ENCODE measurements at places on chromosomes 6 and 20.

DNA sequence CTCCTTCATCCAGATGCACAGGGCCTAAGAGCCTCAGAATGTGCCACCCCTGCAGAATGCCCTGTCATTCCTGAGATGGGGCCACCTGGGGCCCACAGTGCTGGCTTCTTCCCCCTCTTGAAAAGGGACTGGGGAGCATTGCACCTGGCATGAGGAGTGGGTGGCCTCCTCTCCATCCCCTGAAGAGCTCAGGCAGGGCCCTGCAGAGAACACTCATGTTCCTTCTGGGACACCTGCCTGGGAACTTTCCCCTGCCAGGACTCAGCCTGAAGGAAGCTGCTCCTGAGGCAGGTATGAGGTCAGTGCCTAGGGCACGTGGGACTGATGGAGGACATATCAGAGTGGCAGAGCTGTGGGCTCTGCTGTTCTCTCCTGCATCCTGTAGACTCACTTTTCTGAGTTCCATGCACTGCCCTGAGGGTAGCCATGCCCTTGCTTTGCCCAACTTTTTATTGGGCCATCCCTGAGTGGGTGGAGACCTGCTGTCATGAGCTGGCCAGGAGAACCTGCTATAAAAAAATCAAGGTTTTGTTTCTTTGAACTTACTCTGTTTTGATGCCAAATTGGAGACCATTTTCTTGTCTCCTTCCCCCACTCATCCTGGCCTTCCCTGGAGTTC is 19.5 kb downstream of the CCDC167 start:
- no peak for DNase-seq

DNA sequence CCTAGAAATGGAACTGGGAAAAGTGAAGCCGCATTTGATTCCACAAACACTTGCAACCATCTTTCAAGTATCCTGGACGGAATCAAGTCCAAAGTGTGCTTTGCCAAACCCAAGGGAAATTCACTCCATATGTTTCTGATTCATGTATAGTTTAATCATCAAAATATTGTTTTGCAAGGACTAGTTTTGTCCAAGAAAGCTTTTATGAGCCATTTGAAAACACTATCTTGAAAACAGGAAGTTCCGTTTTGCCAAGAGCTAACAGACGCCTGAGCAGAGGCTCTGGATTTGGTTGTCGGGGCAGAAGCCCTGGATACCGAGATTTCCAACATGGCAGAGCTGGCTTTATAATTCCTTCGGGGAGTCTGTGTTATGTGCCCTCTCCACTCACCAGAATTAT is 251.1 kb downstream of the PHACTR1 start:
- DNase-seq = no peak

GRCh38 chr6:113511100-113511499 is 346.0 kb upstream of the MARCKS start:
- DNase-seq = no peak

DNA sequence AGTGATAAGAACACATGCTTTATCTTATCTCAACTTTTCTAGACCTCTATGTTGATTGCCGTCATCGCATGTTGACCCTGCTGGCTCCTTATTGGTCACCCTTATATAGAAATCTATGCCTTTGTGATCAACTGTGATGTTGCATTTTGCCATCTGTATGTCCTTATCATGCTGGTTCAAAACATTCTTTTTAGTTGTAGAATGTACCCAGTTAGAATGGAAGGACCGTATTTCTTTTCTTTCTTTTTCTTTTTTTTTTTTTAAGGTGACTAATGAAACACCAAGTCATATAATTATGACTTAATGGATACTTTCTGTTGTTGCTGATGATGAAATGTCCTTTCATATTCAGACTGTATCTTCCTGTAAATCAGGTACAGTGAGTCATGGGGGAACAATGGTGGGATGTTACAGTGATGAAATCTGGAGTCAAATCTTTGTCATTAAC is 145.9 kb upstream of the CITED2 start:
- DNase-seq = no peak

DNA sequence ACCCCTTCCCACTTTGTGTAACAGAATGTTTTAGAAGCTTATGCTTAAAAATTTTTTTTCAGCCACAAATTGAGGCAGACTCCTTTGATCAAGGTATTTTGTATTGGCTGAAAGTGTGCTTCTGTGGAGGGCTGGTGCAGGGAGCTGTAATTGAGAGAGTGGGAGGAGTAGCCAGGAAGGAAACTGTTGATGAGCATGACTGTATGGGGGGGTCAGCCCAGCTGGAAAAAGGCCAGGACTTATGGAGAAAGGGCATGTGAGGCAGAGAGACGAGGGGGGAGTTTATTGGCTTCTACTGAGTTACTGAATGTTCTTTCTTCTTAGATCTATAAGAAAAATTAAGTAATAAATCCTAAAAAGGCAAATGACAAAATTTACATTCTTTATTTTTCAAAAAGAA is 13.4 kb downstream of the RFPL4B start:
- no peak for DNase-seq

- DNase-seq = no peak
Observed at GRCh38 chr6:89970609-89971337, 76.5 kb downstream of the GJA10 start.

DNA sequence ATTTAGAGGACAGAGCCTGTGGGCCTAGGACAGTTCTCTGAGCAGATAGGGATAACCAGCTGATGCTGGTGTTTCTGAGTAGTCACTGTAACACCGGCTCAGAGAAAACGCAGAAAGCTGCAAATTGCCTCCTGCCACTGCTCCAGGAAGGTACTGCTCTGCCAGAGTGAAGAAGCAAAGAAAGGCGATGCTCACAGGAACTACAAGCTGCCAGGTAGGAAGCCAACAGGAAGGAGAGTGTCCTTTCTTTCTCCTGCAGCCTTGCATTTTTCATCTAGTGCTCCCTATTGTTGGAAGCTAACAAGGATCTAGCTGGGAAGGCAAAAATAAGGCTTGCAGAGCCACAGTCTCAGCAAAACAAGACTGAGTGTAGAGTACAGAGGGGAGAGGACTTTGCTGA is 70.7 kb upstream of the RAB32 start:
- no peak for DNase-seq

GRCh38 chr6:15255481-15255880 is 9.6 kb downstream of the JARID2 start:
- DNase-seq = no peak

- peak; percentile 65 for DNase-seq
Observed at GRCh38 chr6:136550330-136551071, at the start of gene MAP7. Gene MAP7 (minus strand): TSS chr6:136550422. CDS start chr6:136550408, 14 bp downstream.

- DNase-seq = no peak
Observed at GRCh38 chr6:166489301-166490155, 97.0 kb downstream of the RAMACL start.

DNA sequence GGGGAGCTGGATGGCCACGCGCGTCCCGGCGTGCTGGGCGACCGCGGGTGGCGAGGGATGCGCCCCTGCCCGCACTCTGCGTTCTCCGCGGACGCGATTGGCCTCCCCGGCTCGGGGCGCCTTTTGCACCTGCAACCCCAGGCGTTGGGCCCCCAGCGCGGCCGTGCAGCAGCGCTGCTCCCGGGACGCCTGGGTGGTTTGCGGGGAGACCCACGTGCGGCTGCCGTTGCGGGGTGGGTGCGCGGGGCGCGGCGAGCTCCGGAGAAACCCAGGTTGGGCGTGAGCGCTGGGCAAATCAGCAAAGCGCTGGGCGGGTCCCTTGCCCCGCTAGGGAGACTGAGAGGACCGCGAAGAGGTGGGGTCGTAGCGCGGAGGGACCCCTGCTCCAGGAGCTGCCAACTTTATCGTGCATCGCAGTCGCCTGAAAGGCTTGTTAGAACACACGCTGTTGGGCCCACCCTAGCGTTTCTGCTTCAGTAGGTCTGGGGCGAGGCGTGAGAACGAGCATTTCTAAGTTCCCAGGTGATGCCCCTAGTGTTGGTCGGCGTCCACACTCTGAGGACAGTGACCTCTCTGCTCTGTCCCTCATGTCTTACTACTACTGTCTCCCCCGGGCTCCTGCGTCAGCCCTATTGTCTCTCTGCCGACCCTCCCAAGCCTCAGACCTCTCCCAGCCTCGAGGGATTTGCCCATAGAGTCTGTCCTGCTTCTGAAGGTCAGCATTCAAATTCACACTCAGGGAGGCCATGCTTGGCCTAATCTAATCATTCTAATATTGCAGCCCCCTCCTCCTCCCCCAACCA is 538 bp upstream of the ZFP64 start:
- peak; percentile 35 for DNase-seq

DNA sequence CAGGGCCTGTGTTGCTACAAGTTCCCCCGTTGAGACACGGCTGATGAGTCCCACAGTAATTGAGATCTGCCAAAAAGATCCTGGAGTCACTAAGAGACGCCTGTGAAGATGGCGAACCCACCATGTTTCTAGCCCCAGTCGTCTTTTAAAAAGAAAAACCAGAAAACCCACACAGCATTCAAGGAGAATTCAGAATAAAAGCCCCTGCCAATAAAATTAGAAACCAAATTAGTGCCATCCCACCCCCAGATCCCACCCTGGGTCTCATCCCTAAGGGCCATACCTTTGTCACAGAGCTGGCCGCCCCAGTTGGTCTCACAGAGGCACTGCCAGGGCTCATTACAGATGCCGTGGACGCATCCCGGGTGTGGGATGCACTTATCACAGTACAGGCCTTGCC is 21.6 kb downstream of the JAG1 start:
- DNase-seq = no peak

GRCh38 chr20:49171909-49172308 is 16.2 kb downstream of the STAU1 start:
- no peak for DNase-seq

- DNase-seq = no peak
Observed at GRCh38 chr6:537114-537513, 119.8 kb downstream of the HUS1B start.

- DNase-seq = no peak
Observed at GRCh38 chr20:37299718-37300528, 10.5 kb downstream of the MANBAL start.

DNA sequence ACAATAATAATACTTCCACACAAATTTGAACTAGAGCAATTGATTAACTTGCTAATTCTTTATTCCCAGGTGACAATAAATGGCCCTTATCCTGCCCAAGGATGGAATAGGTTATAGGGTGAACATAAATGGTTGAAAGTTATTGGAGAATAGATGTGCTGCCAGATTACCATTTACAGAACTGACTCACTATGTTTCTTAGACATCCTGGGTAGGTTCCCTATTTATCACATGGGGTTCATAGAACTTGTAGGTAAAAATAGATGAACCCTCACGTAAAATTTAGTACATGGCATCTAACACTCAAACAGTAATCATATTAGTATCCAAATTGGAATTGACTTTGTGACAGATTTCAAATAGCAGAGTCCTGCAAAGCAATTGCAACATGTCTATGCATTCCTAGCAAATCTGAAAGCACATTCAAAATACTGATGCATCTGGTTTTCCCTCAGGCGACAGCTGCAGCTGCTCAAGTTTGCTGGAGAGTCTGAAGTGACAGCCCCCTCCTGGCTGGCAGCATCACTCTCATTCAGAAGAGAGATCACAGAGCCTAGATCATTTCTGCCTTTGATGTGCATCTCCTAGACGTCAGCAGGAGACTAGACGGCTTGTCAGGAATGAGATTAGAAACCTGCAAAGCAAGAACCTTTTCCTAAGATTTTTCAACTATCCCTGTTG is 80.2 kb upstream of the RNF217 start:
- DNase-seq = no peak

DNA sequence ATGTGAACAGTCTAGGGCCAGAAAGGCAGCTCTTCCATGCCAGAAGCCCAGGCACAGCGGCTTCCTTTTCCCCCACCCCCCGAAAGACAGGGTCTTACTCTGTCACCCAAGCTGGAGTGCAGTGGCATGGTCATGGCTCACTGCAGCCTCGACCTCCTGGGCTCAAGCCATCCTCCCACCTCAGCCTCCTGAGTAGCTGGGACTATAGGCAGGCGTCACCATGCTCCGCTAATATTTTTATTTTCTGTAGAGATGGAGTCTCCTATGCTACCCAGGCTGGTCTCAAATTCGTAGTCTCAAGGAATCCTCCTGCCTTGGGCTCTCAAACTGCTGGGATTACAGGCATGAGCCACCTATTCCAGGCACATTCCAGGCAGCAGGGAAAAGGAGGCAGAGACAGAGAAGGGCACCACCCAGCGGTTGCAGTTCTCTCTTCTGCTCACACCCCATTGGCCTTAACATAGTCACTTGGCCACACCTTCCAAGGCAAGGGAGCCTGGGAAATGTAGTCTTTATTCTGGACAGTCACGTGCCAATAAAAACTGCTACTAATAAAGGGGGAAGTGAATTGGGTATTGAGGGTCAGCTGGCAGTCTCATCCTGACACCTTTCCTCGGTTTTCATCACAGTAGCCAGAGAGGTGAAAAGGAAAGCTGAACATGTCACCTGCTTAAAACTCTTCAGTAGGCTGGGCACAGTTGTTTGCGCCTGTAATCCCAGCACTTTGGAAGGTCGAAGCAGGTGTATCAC is 205.9 kb downstream of the ZMYND8 start:
- DNase-seq = peak; percentile 1

GRCh38 chr6:31580807-31581433 is 1.3 kb downstream of the LTB start:
- DNase-seq = peak; percentile 77

DNA sequence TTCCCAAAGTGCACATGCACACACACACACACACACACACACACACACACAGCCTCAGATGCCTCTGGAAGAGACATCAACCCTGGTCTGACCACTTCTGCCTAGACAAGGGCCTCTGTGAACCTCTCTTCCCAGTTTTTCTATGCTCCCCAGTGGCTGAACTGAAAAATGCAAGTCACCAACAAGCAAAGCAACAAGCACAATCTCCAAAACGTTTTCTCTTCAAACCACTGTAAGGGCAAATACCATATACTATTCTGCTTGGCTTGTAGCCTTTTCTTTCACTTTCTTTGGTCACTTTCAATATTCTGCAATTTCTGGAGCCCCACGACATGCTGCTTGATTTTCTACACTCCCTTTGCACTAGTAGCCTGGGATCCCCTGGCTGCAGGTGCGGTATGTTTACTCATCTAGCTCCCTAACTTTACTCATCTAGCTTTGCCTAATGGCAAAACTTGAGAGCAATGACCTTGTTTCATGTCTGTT is 121.4 kb upstream of the DST start:
- DNase-seq = no peak

DNA sequence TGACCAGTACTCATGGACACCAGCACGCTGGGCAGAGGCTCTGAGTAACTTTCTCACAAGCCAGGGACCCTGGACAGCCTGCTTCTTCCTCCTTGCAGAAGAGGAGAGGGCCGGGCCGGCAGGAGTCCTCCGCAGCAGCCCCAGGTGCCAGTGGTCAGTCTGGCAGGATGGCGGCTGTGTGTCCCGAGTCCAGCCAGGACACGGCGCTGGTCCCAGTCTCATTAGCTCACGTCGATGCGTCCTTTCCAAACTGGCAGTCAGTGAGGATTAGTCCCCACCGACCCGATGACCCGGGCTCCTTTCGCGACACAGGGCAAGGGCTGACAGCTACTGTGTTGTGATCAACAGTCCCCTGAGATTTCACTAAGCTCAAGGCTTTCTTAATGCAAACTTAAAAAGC is 267.0 kb downstream of the TAF4 start:
- DNase-seq = no peak

DNA sequence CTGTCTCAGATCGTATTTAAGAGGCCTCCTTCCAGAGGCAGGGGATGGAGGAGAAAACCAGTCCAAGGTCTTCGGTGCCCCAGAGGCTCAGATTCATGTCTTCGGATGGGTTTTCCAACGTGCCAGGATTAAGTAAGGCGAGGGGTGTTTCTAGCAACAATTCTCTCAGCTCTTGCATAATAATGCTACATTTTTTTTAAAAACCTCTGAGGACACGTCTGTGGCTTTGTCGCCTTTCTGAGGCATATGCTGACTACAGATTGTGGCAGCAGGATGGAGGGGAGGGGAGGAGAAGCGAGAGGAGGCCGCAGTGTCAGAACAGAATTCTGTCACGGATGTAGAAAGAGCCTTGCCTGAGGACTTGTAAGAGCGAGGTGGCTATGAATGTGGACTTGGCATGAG is 17.7 kb upstream of the CCDC167 start:
- peak; percentile 72 for DNase-seq

GRCh38 chr6:18028332-18028731 is 40.9 kb upstream of the KIF13A start:
- DNase-seq = no peak

Data from T-helper 1 cell (primary cell).